ENCODE measurements at places on chromosomes 7 and 10. TPM values are rescaled to one million over a fixed set of nuclear protein-coding genes. Genes with fewer than 3 reads are reported as not detected.

Gene SLC26A4
- total RNA-seq, result 0.56 TPM

Gene PLXDC2
- 6.1 TPM for total RNA-seq

Gene LAMB1
- total RNA-seq, result 117 TPM

Gene ASB13
- total RNA-seq, result 6.4 TPM

Gene AZGP1
- total RNA-seq, result not detected

Gene LRMDA
- total RNA-seq, result not detected

Gene GCC1
- total RNA-seq, result 20.8 TPM

Gene GBX1
- total RNA-seq, result not detected

Gene OPN1SW
- not detected for total RNA-seq

Gene OR2A42
- not detected for total RNA-seq

Gene GSTO1
- total RNA-seq, result 258 TPM

Gene FIGNL1
- total RNA-seq, result 27.1 TPM

Gene GPR15LG
- total RNA-seq, result not detected

Gene TRIM4
- total RNA-seq, result 15.3 TPM

- no peak for DNase-seq
These were observed 828.2 kb downstream of the TNS3 start for GRCh38 chr7:46753662-46754061.

DNA sequence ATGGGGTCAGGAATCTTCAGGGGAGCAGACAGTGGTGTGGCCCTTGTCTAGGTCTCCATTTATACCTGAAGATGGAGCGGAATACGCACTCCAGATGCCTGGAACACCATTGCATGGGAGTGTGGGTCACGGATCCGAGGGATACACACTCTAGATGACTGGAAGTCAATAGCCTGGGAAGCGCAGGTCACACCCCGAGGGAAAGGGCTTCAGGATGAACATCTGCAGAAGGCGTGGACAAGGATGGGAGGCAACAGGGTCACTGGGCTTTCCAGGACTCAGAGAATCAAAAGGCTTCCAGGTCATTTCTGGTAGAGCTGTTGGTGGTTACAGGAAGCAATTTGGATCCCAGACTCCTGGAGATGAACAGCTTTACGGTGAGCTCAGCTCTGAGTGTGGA is 382.2 kb upstream of the KLF6 start:
- no peak for DNase-seq

DNA sequence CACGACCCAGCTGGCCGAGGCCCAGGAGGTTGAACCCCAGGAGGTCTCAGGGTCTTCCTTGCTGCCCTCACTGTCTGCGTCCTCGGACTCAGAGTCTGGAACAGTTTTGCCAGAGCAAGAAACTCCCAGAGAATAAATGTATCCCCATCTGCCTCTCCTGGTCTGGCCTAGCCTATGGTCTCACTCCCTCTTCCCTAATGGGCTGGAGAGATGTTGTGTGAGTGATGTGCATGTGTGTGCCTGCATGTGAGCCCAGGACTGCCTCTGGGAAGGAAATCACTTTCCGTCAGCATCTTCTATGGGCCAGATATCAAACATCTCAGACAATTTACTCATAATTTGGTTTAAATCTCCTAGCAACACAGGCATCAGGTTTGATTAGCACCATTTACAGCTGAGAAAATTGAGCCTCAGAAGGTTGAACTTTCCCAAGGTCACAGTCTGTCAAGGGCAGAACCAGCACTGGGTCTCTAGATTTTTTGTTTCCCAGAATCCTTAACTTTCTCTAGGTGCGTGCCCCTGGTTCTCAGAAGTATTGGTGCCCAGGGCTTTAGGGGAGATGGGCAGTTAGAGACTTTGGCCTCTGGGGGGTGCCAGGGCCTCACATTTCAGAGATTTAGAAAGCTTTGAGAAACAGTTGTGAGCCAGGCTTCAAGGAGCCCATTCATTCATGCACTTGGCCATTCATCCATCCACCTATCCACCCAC is 4.9 kb downstream of the TMEM270 start:
- DNase-seq, result peak; percentile 63

- no peak for DNase-seq
These were observed 229.2 kb downstream of the TCF7L2 start for GRCh38 chr10:113179265-113179664.

DNA sequence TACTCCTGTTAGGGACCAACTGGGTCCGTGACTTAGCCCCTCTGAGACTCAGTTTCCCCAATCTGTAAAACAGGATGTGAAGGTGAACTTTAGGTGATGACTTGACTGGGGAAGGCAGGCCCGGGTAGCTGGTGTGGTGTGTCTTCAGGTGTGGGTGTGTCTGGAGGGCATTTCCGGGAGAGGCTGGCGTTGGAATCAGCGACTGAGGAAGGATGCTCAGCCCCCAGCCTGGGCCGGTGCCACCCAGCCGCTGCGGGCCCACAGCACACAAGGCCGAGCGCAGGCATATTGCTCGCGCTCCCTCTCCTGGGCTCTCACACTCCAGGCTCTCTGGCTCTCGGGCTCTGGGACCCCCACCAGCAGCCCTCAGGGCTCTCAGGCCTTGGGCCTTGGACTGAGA is 31.7 kb upstream of the CNPY1 start:
- DNase-seq, result no peak

GRCh38 chr7:149768931-149769330 is 4.5 kb downstream of the ZNF467 start:
- no peak for DNase-seq

DNA sequence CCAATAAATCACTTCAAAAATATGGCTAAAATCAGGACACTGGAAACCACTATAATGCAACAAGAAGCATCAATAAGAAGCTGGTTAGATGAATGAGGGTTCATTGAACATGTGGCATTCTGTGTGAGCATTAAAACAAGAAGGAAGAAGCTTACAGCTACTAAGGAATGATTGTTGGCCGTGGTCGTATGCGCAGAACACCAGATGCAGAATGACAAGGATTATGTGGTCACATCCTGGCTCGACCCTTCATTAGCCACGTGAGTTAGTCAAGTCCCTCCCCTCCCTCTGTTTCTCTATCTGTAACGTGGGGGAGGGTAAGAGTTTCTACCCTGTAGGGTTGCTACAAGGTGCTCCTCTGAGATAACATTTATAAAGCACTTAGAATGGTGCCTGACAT is 174.3 kb downstream of the ADAM12 start:
- no peak for DNase-seq

DNA sequence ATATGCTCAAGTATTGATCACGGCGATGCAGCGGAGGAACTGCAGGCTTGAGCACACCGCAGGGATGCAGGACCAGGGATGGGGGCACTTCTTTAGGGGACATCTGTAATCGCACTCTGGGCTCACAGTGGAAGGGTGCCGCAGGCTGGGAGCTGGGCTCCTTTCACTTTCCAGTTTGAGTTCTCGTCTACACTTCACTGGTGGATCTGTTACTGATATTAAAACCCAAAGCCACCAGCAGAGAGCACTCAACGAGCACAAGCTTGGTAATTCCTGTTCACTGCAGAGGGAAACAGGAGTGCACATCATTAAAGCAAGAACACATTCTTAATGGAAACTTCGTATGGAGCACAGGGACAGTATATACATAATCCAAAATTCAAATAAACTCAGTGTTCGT is 91.3 kb downstream of the PARD3 start:
- peak; percentile 78 for DNase-seq

- peak; percentile 27 for DNase-seq
These were observed 39.8 kb upstream of the EPC1 start for GRCh38 chr10:32386623-32387260.

- peak; percentile 73 for DNase-seq
These were observed 201.4 kb downstream of the TNS3 start for GRCh38 chr7:47380325-47381133.

DNA sequence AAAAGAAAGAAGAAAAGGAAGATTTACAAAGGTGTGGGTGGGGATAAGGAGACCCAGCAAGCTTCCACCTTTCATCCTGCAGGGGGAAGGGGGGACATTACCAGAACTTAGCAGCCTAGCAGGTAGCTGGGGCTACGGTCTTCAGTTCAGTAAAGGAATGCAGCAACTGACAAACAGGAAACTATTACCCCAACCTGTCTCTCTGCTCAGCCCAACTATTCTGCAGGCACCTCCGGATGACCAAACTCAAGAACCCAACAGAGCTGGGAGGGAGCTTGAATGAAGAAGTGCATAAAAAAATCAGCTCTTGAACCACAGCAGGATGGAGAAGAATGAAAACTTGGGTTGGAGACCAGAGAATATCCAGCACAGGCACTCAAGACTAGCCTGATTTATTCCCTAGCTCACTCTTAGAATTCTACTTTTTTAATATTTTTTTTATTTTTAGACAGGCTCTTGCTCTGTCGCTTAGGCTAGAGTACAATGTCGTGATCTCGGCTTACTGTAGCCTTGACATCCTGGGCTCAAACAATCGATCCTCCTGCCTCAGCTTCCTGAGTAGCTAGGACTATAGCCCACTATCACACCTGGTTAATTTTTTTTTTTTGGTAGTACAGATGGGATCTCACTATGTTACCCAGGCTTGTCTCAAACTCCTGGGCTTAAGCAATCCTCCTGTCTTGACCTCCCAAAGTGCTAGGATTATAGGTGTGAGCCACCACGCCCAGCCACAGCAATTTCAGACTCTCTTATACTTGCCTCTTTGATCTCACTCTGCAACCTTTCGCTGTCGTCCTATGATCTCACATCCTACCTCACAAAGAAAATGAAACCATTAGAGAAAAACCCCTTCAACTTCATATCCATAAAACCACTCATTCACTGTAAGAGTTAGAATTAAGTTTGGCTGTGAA is 18.5 kb upstream of the C10orf67 start:
- DNase-seq, result no peak

DNA sequence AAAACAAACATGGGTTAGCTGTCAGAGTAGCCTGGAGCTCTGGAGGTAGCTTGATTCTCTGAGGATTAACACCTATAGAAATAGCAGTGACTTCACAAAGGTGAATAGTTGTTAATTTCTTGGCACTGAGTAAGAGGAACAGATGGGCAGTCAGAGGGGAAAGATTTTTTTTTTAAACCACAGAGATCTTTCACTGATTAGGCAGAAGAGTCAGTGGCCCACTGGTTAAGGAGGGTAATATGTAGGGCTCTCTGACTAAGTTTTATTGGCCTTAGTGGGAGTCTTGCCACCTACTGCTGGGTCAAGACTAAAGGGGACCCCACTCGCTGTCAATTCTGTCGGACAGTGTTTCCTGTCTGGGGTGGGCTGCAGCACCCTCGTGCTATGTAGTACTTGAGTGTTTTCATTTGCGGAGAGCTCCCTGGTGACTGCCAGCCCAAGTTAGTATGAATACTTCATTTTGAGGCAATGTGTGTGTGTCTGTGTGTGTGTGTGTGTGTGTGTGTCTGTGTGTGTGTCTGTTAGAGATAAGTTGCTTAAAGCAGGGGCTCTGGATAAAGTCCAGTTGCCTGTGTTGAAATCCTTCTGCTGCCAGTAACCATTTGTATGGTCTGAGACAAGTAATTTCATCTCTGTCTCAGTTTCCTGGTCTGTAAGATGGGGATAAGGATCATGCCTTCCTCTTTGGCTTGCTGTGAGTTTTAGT is 145.2 kb downstream of the ARID5B start:
- peak; percentile 47 for DNase-seq

All from IMR-90 (cell line).